ENCODE measurements at places on chromosomes 1 and 21.
A peak's percentile ranks its signal among the peaks of the same experiment; 100 is the strongest.

- no peak overlapping the region for H3K4me3 ChIP-seq
- H3K4me1 ChIP-seq: peaks cover 7% of the 10 kb centered on the region
- H3K27ac ChIP-seq: no peak overlapping the region
- H3K27me3 ChIP-seq: no peaks in the 10 kb centered on the region
- DNase-seq: no peak
- H3K36me3 ChIP-seq: no peaks in the 10 kb centered on the region
Measured at GRCh38 chr1:118335331-118335732, 150.3 kb upstream of the SPAG17 start.

- H3K36me3 ChIP-seq: no peaks in the 10 kb centered on the region
- H3K27me3 ChIP-seq: no peaks in the 10 kb centered on the region
- no peak for DNase-seq
- H3K4me3 ChIP-seq: no peak overlapping the region
- H3K27ac ChIP-seq: no peak overlapping the region
- no peaks in the 10 kb centered on the region for H3K4me1 ChIP-seq
Measured at GRCh38 chr1:54094001-54094729, 40.8 kb downstream of the TCEANC2 start.

- H3K36me3 ChIP-seq: no peaks in the 10 kb centered on the region
- H3K4me1 ChIP-seq: no peaks in the 10 kb centered on the region
- no peaks in the 10 kb centered on the region for H3K27me3 ChIP-seq
- H3K4me3 ChIP-seq: no peak overlapping the region
- H3K27ac ChIP-seq: no peak overlapping the region
Measured at GRCh38 chr1:170481000-170481399, 51.0 kb upstream of the GORAB start.

DNA sequence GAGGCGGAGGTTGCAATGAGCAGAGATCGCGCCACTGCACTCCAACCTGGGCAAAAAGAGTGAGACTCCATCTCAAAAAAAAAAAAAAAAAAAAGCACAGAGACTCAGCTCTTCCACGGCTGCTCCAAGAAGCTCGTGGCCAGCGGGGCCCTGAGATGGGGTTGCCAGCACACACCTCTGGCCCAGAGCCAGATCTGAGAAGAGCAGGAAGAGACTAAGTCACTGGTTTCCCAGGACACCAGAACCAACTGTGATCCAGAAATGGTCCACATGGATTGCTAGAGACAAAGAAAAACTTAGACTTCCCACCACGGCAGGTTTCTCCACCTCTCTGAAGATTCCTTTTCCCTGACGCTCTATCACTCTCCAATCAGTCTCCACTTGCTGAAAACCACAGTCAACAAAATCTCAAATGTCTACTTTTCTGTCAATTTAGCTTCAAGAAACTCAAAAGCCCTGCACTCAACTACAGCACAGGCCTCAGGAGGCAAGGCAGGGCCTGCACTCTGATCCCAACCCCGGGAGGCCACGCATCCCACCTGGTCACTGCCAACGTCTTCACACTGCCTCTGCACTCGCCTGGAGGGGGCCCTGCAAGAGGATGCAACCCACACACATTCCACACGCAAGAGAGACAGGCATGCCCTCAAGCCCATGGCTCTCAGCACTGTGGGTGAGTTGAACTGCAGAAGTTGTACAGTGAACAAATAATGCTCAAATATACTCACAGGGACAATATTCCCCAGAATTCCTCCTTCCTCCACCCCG lies 79.0 kb downstream of the NPHP4 start:
- H3K36me3 ChIP-seq: no peaks in the 10 kb centered on the region
- H3K27me3 ChIP-seq: no peaks in the 10 kb centered on the region
- no peaks in the 10 kb centered on the region for H3K4me1 ChIP-seq
- H3K27ac ChIP-seq: no peak overlapping the region
- DNase-seq: peak; percentile 94

DNA sequence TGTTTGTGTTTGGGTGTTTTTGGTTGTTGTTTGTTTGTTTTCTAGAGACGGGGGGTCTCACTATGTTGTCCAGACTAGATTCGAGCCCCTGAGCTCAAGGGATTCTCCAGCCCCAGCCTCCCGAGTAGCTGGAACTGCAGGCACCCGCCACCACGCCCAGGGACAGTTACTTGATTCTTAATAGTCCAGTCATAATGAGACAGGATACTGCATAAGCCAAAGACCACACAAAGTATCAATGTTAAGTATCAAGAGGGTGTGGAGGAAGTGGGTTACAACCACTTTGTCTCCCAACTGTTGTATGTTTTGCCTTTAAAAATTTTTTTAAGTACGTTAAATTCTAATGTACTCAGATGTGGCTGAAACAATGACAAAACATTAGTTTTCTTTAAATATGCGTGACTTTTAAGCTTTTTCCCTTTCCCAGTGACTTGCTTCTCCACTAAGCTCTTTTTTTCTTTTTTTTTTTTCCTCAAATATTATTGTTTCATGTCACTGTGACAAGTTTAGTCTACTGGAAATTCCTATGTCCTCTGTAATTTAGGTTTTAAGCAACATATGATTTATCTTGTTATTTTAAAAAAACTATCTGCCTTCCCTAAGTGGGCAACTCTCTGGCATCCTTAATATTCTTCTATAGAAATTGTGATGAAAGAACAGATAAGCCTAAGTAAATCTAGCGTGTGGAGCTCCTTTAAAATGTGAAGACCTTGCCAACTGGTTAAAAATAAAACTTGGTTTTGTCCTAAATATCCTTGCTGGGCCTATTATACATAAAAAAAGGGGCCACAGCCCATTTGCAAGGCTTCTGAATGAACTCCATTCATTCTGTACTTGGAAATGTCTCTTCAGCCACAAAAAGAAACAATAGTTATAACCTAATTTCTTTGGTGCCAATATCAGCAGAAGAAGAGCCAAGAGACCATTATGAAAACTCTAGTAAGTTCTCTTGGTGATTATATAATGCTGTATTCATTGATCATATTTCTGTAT lies 56.2 kb upstream of the DPH5 start:
- H3K4me1 ChIP-seq: no peaks in the 10 kb centered on the region
- no peak for DNase-seq
- no peaks in the 10 kb centered on the region for H3K36me3 ChIP-seq
- H3K4me3 ChIP-seq: no peak overlapping the region

DNA sequence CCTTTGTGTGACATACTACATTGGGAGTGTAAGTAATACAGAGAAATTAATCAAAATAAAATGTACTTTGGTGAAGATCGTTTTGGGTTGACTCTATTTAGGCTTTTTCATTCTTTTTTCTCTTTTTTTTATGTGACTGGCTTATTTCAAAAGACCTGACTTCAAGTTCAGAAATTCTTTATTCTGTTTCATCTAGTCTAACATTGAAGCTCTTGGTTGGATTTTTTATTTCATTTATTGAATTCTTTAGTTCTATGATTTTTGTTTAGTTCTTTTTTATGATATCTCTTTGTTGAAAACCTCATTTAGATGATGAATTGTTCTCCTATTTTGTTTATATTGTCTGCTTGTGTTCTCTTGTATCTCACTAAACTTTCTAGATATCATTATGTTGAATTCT lies 35.6 kb downstream of the SLC35A3 start:
- H3K4me1 ChIP-seq: no peaks in the 10 kb centered on the region
- H3K27ac ChIP-seq: no peak overlapping the region
- no peaks in the 10 kb centered on the region for H3K27me3 ChIP-seq
- H3K4me3 ChIP-seq: no peak overlapping the region
- no peaks in the 10 kb centered on the region for H3K36me3 ChIP-seq

- H3K4me1 ChIP-seq: no peaks in the 10 kb centered on the region
- H3K27me3 ChIP-seq: no peaks in the 10 kb centered on the region
- no peaks in the 10 kb centered on the region for H3K36me3 ChIP-seq
- peak overlapping the region; percentile 77 for H3K27ac ChIP-seq
- H3K4me3 ChIP-seq: no peak overlapping the region
Measured at GRCh38 chr1:161089938-161090337, 580 bp upstream of the NECTIN4 start.

GRCh38 chr1:30036229-30036547 lies 687.2 kb downstream of the MATN1 start:
- no peaks in the 10 kb centered on the region for H3K27me3 ChIP-seq
- H3K36me3 ChIP-seq: no peaks in the 10 kb centered on the region
- peak; percentile 70 for DNase-seq
- no peak overlapping the region for H3K27ac ChIP-seq

DNA sequence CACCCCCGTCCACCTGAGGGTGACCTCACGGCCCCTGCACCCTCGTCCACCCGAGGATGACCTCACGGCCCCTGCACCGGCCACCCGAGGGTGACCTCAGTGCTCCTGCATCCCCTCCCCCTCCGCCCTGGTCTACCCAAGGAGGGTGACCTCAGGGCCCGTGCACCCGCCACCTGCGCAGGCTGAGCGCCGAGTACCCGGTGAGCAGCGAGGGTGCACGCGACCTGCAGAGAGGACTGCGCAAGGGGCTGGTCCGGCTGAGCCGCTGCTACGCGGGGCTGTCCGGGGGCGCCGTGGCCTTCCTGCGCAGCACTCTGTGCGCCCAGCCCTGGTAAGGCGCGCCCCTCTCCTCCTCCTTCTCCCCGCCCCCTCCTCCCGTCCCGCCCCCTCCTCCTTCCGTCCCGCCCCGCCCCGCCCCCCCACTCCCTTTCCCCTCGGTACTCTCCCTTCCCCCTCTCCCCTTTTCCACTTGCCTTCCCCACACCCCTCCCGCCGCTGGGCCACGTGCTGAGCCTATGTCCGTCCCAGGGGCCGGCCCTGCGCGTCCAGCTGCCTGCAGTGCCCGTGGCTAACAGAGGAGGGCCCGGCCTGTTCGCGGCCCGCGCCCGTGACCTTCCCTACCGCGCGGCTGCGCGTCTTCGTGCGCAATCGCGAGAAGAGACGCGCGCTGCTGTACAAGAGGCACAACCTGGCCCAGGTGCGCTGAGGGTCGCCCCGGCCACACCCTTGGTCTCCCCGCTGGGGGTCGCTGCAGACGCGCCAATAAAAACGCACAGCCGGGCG lies 28.4 kb downstream of the TRIM11 start:
- H3K4me1 ChIP-seq: peaks cover 25% of the 10 kb centered on the region
- no peaks in the 10 kb centered on the region for H3K27me3 ChIP-seq
- no peaks in the 10 kb centered on the region for H3K36me3 ChIP-seq
- peak overlapping the region; percentile 92 for H3K27ac ChIP-seq
- peak overlapping the region; percentile 49 for H3K4me3 ChIP-seq
- DNase-seq: no peak

DNA sequence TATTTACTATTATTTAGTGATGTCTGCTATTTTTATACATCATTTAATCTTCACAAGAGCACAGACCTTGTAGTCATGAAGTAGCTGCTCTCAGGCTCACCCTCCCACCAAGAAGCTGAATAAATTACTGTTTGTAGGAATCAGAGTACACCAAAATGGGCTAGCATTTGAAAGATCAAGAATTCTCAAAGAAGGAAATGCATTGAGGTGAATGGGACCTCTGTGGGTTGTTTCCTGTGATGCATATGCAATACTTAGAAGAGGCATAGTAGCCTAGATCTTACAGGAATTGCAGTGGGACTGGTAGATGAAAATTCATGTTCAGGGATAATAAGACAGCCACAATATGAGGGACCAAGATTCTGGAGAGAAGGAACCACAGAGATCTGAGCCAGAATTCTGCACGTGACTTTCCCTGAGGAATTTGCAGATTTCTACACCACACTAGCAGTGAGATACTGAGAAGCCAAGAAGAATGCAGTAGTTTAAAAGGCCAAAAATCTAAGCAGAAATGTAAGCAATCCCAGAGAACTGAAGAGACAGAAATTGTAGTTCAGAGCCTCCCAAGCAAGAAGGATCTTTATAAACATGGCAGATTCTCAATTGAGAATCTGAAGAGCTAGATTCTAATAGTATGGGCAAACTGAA lies 307.0 kb downstream of the ST6GALNAC3 start:
- no peaks in the 10 kb centered on the region for H3K27me3 ChIP-seq
- no peaks in the 10 kb centered on the region for H3K36me3 ChIP-seq
- H3K4me3 ChIP-seq: no peak overlapping the region

- no peak for DNase-seq
- H3K27me3 ChIP-seq: no peaks in the 10 kb centered on the region
- H3K4me1 ChIP-seq: no peaks in the 10 kb centered on the region
Measured at GRCh38 chr1:33902486-33903209, 38.8 kb downstream of the HMGB4 start.

DNA sequence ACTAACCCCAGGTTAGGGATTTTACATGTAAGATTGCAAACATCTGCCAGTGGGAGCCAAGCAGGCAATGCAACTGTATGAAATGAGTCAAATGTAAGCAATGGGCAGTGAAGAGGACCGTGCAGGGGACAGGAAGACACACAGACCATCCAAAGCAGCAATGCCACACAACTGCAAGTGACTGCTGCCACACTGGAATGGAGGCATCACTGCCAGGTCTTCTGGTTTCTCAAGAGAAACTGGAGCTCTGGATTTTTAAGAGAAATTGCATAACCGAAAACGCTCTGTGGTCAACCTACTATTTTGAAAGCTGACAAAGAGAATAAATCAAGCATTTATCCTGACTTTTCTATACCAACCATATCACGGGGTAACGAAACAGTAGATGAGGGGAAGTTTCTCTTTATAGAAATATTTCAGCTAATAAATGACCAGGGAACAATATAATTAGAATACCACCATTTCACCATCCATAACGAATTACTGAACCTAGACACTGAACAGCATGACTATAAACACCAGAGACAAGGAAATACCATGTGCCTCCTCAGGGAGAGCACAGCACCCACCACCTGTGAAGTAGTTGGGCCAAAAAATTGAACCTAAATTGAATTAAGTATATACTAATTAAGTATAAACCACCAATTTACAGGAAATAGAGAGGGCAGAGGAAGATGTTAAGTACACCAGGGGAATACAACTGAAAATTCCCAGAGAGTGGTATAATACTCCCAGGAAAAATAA lies 4.4 kb downstream of the AK2 start:
- no peak for DNase-seq
- no peak overlapping the region for H3K4me3 ChIP-seq
- no peak overlapping the region for H3K27ac ChIP-seq
- H3K27me3 ChIP-seq: no peaks in the 10 kb centered on the region

DNA sequence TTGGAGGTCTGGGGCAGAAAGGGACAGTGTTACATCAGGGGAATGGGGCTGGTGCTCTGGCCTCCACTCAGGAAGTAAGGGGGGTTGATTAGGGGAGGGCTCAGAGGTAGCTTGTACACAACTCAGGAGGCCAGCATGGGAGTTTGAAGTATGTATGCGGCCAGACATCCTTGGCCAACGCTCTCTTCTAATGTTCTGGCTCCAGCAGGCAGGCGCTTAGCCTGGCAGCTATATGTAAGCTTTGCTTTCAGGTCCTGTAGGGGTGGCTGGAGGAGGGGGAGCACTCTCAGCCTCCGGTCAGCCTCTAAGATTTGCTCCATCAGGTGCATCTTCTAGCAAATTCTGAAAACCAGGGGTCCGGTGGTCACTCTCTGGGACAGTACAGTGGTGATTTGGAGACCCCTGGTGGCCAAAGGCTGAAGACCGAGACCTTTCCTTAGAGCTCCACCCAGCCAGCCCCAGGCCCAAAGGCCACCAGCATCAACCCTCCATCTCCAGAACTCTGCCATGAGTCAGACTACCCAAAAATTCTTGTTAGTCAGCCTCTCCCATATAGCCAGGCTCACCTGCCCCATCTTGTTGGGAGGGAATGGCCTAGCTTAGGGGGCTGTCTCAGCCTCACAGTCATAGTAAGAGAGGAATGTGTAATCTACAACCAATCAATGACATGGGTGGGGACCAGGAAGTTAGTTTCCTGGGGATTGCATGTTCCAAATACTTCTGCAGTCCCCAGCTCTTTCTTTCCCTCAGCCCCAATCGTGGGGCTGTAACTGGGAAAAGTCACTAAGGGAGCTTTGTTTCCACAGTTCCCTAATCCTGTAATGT lies 9.7 kb upstream of the COL8A2 start:
- DNase-seq: no peak
- no peaks in the 10 kb centered on the region for H3K27me3 ChIP-seq
- peaks cover 41% of the 10 kb centered on the region for H3K4me1 ChIP-seq
- no peak overlapping the region for H3K4me3 ChIP-seq

GRCh38 chr1:68049941-68050878 lies at the start of gene DIRAS3:
TSS of gene DIRAS3 (minus strand) at chr1:68050627. CDS start at chr1:68047297, 3,330 bp downstream.
- H3K27me3 ChIP-seq: no peaks in the 10 kb centered on the region
- no peaks in the 10 kb centered on the region for H3K36me3 ChIP-seq
- H3K4me1 ChIP-seq: peaks cover 6% of the 10 kb centered on the region
- H3K27ac ChIP-seq: peak within 1 kb of the TSS; percentile 29
- H3K4me3 ChIP-seq: peak within 1 kb of the TSS; percentile 40
- DNase-seq: no peak

All from vagina (tissue), 2 donors.